ENCODE measurements at places on chromosomes 2 and 18.

DNA sequence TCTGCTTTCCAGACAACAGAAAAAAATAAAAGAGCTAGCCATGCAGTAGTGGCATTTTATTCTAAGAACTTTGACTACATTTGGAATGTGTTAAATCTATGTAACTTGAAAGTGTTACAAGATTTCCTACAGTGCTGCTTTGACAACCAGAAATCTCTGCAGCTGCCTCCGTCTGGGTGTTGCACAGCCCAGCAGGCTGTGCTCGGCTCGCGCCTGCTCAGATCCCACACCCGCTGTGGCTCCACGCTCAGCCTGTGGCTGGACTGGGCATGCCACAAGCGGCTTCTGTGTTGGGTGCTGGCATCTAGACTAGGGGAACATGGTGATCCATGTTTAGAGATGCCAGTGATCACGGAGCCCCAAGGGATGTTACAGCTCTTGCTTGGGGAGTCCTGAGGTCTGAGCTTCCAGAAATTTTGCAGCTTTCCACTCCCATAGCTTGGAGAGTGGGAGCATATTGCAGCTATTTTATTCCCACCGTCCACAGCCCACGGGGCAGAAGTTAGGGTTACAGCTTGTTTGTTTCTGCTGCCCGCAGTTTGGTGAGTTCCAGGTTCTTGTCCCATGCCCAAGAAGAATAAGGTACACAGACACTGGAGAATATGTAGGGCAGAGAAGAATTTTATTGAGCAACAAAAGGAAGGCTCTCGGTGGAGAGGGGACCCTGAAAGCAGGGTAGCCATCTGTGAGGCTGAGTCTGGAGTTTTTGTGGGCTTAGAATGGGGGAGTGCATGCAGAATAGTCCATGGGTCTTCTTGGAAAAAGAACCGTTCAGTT, 44.1 kb downstream of the FAM171B start:
- DNase-seq, result no peak

DNA sequence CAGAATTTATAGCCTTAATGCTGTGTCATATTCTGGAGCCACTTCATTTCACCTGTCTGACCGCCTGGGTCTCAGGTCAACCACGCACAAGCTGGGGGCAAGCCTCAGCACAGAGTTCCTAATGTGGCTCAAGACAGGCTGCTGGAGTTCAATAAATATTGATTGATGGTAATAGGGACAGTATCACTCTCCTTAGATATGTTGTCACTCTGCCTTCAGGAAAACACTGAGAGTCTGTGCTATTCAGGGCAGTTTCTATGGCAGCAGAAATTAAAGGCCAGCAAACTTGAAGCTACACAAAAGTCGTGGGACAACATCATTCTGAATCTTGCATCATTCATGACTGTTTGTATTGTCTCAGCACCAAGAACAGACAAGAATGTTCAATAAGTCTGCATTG, 696.1 kb downstream of the METTL4 start:
- DNase-seq, result no peak

DNA sequence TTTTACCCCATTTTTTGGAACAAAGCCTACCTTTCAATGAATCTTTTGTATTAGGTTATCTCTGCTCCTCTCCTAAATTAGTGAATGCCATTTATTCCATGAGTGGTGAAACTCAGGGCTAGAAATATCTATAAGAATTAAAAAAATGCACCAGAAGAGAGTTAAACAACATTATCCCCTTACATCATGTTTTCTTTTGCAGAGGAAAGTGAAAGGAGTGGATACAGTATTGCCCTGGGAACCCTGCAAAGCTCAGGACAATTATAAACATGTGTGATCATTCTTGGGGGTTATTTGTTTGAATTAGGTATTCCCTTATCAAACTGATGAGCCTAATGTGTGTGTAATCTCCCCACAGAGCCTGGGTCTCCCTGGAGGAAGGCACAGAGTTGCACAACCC, 559.2 kb downstream of the RNF144A start:
- no peak for DNase-seq

GRCh38 chr18:27685807-27686412, 491.0 kb downstream of the CDH2 start:
- no peak for DNase-seq

- no peak for DNase-seq
Observed at GRCh38 chr2:124241-124880, 78.1 kb upstream of the FAM110C start.

DNA sequence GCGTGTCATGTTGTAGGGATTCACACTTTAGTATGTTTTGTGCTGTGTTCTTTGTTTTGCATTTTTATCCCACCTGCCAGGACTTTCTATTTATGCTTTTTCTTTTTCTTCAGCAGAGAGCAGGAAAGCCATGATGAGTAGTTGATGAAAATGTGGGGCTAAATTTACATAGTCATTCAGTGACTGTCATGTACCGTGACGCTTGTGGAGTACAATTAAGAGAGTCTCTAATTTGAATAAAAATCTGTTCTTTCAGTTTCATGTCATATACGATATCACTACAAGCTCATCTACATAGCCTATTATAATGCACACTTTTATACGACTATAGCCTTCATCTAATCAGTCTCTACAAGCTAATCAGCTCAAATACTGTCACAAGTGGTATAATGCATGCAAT, 112.7 kb upstream of the SPATS2L start:
- DNase-seq, result no peak

- no peak for DNase-seq
Observed at GRCh38 chr2:95384854-95385569, 17.5 kb upstream of the FAHD2A start.

GRCh38 chr2:41973871-41974270, 74.0 kb upstream of the PKDCC start:
- no peak for DNase-seq

DNA sequence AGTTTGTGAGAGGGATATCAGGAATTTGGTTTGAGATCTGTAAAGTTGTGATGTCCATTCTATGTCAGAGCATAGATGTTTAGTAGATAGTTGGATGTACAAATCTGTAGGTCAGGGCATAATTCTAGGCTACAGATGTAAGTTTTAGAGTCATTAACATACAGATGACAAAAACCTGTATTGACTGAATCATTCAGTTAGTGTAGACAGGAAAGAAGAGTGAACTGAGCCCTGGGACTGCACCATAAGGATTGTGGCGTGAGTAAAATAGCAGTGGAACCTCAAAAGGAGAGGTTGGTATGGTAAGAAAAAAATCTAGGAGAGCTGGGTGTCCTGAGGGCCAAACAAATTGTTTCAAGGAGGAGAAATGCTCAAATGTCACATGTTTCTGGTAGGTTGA, 73.1 kb upstream of the RPRM start:
- DNase-seq, result no peak

- no peak for DNase-seq
Observed at GRCh38 chr2:233369897-233370685, 15.8 kb downstream of the DGKD start.

Data from T-cell (primary cell).